ENCODE measurements at places on chromosomes 13 and 19.

GRCh38 chr19:48551437-48552302, at the start of gene SULT2B1:
Gene SULT2B1 (plus strand): TSS chr19:48552172. CDS start chr19:48552253, 81 bp downstream.
- DNase-seq = no peak

- no peak for DNase-seq
These were observed 19.5 kb upstream of the TRPC4 start for GRCh38 chr13:37889102-37889501.

DNA sequence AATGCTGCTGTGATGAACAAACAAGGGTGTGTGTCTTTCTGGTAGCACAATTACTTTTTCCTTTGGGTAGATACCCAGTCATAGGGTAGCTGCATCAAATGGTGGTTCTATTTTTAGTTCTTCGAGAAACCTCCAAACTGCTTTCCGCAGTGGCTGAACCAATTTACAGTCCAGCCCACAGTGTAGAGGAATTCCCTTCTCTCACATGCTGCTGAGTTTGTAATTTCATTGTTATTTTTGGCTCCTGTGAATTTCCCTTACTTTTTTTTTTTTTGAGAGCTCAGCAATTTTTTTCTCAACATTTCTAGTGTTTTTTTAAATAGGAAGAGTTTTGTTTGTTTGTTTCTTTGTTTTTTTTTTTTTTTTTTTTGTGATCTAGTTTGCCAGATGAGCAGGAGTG, 37.5 kb upstream of the ADGRE1 start:
- DNase-seq = peak; percentile 76

GRCh38 chr19:40419066-40419612, 6.0 kb upstream of the PRX start:
- DNase-seq = no peak

DNA sequence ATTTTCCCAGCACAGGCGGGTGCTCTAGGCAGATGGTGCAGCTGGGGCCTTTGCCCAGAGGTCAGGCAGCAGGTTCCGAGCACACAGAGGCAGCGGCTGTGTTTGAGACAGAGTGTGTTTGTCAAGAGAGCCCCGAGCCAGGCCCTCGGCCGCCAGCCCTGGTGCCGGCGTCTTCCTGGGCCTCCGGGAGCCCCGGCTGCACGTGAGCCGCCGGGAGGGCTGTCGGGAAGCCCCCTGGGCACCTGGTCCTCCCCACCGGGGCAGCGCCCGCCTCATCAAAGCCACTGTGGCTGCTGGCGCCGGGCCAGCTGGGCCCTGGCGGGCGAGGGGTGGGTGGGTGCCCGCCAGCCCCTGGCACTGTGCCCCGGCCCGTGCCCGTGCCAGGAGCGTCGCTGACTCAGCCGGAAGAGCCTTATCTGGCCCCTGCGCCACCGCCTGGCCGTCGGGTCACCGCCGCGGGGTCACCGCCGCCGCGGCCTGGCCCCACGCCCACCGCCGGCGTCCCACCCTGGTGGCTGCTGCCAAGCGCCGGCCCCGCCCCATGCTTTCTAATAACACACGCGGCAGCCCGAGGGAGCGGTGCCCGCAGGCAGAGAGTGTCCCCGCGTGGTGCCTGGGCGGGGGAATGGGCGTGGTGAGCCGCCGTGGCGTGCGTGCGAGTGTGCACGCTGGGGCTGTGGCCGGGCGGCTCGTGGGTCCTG, 14.9 kb downstream of the ARID3A start:
- DNase-seq = no peak

- DNase-seq = no peak
These were observed 3.8 kb downstream of the SLAIN1 start for GRCh38 chr13:77701305-77701704.

- no peak for DNase-seq
These were observed 6.3 kb upstream of the RAX2 start for GRCh38 chr19:3778104-3778867.

DNA sequence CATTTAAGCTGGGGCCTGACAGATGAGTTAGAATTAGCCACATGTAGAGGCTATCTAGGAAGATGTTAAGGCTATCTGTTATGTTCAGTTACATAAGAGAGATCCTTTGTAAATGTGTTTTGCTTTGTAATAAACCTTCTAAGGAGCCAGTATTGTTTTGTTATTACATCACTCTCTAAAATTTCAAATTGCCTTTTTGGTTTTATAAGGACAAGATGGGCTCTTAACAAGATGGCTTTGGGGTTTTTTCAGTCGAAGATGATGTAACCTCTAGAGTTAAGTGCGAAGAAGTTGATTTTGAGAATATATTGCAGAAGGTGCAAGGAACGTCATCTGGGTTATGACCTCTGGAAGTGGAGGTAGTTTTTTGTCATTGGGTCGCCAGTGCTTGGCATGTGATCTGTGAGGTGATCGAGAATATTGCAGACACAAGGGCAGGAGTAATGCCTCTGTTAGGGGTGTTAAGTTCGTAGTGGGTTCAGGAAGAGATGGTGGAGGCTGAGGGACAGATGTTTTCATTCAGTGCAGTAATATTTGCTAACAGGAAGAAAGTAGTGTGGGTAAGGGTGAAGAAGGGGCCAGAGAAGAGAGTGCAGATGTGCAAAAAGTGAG, 12.7 kb downstream of the LSM14A start:
- peak; percentile 56 for DNase-seq

DNA sequence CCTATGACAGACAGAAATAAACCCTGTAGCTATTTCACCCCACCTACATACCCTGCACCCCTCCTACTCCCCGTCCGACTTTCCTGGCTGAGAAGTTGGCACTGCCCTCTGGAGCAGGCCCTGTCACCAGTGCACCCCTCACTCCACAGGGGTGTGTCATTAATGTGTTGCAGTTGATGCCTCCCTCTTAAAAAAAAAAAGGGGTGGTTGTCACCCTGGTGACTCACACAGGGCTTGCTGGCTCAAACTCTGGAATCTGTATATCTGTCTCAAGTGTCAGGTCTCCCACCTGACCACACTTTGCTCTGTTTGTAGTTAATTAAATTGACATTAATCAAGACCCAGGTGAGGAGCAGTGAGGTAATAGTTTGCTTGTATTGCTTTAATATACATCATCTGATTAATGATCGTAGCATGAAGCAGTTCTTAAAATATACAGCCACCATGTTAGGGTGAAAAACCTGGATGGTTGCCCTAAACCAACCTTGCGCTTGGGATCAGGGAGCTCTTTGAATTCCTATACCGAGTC, 2.0 kb upstream of the GATAD2A start:
- DNase-seq = peak; percentile 77

DNA sequence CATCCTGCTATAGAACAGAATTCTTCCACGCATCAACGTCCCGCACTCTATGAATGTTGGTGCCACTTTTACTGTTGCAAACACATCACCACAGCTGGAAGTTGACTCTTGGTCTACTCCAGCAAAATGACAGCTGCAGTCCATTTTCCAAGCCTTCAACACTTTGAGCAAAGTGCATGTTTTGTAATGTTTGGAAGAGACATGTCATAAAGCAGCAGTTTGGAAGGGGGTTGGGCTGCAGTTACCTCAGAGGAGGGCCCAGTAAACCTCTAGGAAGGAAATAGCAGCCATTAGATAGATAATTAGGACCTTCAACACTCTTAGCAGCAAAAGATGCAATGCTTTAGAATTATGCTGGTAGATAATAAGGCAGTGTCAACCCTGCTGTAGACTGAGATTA, 323.6 kb downstream of the TDRD3 start:
- DNase-seq = no peak

GRCh38 chr13:43315522-43315921, 292.1 kb downstream of the DNAJC15 start:
- no peak for DNase-seq

- peak; percentile 32 for DNase-seq
These were observed 346.4 kb downstream of the FGF9 start for GRCh38 chr13:22017226-22017625.

GRCh38 chr19:5681391-5682106, 722 bp downstream of the HSD11B1L start:
- DNase-seq = no peak

GRCh38 chr13:103140001-103140671, 73.9 kb upstream of the SLC10A2 start:
- DNase-seq = no peak
